ENCODE measurements at places on chromosomes 12 and 14.

DNA sequence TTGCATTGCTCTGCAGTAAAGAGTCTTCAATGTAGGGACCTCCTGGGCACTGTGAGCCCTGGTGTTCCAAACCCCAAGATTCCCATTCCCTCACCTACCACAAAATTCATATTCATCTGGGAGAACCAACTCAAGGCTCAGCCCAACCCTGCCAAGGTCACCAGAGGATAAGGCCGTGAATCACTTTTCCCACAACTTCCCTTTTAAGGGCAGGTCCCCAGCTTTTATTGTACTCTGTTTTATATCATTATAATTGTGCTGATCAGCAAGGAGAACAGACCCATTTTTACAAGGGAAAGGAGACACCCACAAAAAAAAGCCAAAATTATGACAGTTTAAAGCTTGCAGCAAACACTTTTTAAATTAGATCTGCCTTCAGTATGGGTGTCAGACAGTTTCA is 363.0 kb upstream of the FKBP4 start:
- DNase-seq, result no peak

DNA sequence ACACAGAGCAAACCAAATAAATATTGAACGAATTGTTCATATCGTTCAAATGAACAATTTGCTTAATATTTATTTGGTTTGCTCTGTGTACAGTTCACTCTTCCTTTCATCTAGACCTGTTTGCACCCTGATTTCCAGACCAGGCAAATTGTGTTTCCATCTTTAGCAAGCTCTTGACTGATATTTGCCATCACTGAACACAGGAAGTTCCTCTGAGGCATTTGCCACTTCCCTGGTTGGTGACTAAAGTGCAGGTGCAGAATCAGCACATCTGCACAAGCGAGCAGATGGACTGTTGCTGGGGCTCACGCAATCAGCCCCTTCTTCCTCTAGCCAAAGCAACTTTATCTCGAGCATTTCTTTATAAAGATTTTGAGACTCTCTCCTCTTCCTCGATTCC is 112.9 kb downstream of the DAAM1 start:
- DNase-seq, result no peak

DNA sequence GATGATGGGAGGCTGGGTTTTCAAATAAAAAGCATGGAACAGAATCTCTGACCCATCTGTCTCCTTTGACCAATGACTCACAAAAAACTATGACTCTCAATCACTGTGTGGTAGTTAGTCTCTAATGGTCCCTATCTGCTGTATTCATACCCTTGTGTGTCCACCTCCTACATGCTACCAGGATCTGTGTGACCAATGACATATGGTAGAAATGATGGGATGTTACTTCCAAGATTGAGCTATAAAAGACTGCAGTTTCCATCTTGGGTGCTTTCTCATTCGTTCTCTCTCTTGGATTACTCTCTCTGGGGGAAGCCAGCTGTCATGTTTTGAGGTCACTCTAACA is 144.7 kb upstream of the BTG1 start:
- DNase-seq, result no peak

DNA sequence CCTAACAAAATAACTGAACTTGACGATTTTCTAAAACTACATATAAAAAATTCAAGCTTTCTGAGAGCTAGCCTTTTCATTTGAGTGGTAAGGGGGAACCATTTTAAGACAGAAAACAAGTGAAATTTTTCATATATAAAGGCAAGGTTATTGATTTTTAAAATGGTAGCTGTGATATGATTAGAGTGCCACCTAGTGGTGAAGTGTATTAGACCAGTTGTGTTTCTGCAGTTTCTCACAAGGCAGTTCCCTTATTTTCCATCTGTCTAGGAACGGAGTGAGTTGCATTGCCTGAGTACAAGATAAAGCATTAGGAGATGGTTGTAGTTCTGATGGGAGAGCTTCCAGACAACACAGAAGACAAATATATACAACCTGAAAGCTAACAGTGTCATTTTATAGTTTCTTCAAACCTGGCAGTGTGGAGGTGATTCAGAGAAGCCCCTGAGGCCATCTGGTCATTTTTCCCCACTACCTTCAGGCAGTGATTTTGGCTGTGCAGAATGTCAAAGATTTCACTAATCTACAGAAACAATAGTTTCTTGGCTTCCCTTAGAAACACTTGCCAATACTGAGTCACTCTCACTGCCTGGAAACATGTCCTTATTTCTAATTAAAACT is 180.8 kb downstream of the C12orf50 start:
- no peak for DNase-seq

DNA sequence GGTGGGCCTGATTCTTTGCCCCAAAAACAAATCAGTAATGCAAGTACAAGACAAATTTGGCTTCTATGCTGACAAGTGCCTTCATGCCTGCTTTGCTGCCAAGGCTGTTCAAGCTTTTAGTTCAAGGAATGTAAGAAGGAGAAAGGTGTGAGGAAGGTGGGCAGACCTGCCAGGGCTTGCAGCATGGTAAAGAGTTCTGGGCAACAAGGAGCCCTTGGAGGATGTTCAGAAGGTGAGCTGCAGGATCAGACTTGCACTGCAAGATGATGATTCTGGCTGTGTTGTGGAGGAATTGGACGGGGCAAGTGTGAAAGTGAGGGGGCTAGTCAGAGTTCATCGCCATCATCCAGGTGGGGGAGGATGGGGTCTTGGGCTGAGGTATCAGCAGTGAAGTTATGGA is 167.9 kb downstream of the NUAK1 start:
- DNase-seq, result peak; percentile 78

DNA sequence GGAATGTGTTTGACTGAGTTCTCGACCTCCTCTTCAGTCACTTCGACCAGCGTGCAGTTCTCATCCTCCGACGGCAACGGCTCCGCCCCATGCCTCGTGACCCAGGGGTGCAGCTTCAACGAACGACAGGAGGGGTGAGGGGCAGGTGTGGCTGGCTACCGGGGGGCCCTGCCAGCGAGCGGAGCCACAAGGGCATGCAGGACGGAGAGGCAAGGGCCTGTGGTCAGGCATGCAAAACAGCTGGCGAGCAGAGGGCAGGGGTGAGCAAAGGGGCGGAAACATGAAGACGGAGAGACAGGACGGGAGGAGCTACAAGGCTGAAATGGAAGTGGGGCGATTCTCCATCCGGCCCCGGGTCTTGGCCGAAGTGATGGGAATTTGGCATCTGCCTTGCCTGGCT is 38.7 kb downstream of the P2RX4 start:
- DNase-seq, result no peak

DNA sequence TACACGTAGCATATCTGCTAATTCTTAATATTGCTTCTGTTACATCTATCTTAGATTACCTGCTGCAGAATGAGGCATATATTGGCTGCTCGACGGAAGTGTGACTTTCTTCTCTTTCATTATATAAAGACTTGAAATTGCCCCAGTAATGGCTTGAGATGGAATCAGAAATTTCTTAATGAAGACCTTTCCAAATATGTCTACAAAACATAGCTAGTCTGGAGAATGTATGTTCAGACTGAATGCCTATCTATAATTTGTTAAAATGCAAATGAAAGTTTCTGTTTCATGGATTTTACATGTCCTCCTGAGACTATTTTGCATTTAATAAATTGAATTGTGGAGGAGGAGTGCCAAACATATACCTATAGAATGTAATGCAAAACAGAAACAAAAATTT is at the start of gene TAS2R10:
Gene TAS2R10 (minus strand): TSS at position 101 of the 400 bp plus-strand sequence. CDS start 89 bp downstream, at position 12.
- DNase-seq, result no peak

DNA sequence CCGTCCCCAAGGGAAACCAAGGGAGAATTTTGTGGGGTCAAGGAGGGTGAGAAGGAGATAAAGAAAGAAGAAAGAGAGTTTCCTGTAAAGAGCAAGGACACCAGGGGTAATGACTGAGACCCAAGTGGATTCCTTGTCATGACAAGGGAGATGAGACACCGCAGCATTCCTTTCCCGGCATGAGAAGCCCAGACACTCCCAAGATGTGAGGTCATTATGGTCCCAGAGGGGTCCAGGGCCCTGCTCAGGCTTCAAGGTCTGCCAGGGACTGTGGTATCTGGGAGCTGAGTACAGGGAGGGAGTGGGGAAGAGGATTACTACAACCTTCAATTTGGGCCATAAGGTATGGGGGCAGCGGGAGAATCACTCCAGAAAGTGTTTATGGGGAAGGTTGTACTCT is 58.1 kb downstream of the SPTB start:
- no peak for DNase-seq

GRCh38 chr12:30088259-30088995 is 304.7 kb upstream of the TMTC1 start:
- no peak for DNase-seq

DNA sequence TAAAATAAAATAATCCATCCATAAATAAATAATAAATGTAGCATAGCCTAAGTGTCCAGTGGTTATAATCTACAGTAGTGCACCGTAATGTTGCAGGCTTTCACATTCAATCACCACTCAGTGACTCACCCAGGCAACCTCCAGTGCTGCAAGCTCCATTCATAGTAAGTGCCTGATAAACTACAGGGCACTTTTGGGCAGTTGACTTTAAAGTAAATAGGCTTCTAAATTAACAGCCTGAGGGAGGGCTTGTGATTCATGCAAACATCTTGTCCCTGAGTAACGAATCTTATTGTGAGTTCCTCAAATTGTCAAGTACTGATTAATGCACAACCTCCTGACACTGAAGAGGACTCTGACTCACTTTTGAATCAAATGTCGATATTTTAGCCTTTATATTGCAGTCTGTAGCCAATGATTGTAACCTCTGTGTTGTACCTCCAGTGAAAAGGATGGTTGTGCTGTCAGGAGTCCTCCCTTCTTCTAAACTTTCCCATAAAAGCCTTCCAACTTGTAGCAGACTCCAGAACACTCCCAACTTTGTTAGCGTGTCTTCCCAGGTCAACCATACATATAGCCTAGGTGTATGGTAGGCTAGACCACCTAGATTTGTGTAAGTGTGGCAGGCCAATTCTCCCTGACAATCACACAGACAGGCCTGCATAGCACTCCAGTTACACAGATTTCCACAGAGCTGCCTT is 55.0 kb upstream of the BICD1 start:
- no peak for DNase-seq

DNA sequence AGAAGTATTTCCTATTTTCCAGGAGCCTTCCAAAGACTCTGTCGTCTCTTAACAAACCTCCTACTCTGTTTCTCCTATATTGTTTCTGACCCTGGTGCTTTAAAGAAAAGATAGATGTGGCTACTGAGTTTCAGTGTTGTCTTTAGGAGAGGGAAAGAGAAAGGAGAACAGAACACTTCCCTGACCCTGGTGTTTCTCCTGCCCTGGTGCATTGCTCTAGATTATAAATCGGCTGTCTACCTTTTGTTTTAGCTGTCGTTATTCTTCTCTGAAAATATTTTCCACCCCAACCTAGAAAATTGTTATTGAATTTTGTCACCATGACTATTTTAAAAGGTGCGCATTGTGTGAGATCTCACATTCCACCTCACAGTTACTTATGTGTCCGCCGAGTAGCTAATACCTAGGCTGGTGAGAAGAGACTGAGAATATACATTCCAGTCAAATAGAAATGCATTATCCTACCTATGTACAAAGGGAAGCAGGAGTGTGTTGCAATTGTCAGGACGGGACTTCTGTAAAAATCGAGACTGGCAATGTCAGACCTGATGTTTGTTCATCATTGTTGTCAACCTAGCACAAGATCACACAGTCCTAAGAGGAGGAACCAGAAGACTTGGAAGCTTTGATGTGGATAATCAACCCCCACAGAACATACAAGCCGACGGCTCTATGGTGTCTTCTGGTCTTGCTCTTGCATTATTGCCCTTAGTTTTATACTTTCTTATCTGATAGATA is 108.7 kb upstream of the SLC38A4 start:
- no peak for DNase-seq

GRCh38 chr12:109701064-109701463 is 12.6 kb upstream of the FAM222A start:
- no peak for DNase-seq

GRCh38 chr12:3313066-3313465 is 177.9 kb upstream of the PRMT8 start:
- no peak for DNase-seq
